ENCODE measurements at places on chromosomes 16 and 17.

GRCh38 chr17:42617956-42618431, 8.5 kb downstream of the TUBG1 start:
- DNase-seq = no peak

GRCh38 chr17:18246109-18246725, 12.3 kb downstream of the FLII start:
- DNase-seq = no peak

- DNase-seq = no peak
Measured at GRCh38 chr17:67157732-67158639, 87.0 kb downstream of the HELZ start.

GRCh38 chr16:53848277-53848942, 144.5 kb downstream of the FTO start:
- no peak for DNase-seq

DNA sequence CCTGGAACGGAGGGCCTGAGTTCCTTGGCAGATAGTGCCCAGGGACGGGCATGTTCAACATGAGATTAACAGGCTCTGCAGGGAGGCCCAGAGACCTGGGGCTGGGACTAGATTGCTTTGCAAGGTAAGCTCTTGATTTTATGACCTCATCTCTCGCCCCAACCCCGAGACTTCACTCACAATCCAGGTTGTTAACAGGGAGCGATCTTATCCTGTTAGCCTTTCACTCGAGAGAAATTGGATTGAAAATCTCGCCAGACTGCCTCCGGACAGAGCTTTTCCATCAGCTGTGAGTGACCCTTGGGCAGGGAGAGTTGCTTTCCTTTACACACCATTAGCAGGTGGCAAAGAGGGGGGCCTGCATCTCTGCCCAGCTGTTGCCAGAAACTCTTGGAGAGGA, 521.7 kb upstream of the EEF2KMT start:
- no peak for DNase-seq

- no peak for DNase-seq
Measured at GRCh38 chr17:78226759-78227454, 4.5 kb upstream of the TMEM235 start.

DNA sequence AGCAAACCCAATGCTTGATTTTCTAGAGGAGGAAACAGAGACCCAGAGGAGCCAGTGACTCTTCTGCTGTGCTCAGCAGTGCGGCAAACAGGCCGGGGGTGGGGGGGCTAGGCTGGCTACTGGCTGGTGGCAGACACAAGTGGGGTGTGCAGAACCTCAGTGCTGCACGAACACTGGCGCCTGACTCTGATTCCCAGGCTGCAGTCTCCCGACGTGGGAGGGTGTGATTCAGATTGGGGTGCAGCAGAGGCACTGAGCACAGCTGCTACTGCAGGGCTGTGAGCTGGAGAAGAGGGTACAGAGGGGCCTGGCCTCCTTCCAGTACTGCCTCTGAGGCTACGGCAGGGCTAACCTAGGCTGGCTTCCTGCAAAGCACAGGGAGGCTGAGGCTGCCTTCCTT, 8.1 kb downstream of the RPL19 start:
- DNase-seq = no peak

GRCh38 chr17:42653179-42654124, 5.6 kb upstream of the TUBG2 start:
- DNase-seq = no peak

DNA sequence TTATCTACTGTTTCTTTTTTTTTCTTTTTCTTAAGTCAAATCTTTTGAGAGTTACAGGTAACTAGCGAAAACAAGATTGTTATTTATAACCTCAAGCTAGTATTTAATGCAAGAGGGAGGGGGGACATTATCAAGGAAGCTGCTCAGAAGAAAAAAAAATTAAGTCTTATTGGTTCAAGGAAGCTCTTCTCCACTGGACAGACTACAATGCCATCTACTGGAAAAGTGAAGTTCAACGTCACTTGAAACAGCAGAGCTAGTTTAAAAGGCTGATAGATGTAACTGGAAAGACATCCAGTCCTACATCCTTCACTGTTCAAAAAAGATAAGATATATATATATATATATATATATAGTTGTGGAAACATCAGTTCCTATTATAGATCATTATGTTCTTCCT, 418.0 kb upstream of the PSMD7 start:
- no peak for DNase-seq

DNA sequence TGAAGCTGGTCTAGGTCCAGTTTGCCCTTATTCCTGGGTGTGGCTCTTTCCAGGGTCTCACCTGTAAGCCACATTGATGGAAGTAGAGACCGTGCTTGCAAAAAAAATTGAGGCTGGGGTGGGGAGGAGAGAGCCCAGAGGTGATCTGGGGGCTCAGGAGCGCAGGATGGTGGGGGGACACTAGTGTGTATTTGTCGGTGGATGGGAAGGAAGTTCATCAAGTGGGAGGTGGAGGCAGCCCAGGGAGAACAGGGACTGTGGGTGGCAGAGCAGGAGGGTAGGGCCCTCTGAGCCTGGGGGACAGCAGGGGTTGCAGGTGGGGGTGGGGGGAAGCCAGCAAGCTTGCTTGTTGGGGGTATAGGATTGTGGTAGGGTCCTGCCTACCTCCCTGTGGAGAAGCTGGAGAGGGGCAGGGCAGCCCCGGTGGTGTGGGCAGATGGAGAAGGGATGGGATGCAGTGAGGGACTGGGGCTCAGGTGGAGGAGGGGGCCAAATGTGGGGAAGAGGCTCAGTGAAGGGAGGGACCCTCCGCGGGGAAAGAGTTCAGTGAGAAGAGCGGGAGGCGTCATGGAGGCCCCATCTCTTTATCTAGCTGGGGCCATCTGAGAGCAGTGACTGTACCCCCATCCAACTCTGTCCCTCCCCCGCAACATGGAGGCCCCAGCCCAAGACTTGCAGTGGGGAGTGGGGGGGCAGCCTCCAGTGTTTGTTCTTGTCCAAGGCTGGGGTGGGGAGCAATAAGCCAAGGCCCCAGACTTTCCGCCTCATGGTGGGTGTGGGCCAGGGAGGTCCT, 17.2 kb upstream of the TMEM92 start:
- no peak for DNase-seq

DNA sequence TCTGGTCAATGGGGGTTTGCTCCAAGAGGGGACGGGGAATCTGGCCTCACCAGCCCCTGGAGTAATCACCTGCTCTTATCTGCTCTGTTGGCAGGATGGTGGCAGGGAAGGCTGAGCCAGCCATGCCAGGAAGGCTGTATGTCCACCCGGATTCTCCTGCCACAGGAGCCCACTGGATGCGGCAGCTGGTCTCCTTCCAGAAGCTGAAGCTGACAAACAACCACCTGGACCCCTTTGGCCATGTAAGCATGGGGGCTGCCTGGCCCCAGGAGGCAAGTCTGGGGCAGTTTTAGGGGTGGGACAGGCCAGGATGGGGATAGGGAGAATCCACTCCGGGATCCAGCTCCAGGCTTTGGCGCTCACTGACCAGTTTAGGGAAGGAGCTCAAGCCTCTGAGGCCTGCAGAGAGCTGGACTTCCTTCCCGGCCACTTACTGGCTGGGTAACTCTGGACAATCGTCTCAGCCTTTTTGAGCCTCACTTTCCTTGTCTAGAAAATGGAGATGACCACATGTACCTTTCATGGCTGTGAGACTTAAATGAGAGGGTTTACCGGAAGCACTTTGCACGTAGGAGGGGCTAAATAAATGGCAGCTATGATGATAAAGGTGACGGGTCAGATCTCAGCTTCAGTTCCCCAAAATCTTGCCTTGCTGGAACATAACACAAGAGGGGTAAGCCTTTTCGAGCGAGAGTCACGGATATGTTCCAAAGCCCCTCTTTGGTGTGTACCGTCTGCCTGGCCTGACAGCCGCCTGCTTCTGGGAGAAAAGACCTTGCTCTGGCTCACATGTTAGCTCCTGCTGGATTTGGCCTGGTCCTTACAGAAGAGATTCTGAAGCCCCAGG, 15.4 kb downstream of the TBX4 start:
- no peak for DNase-seq

- DNase-seq = no peak
Measured at GRCh38 chr16:27097800-27098230, 31.1 kb downstream of the C16orf82 start.

DNA sequence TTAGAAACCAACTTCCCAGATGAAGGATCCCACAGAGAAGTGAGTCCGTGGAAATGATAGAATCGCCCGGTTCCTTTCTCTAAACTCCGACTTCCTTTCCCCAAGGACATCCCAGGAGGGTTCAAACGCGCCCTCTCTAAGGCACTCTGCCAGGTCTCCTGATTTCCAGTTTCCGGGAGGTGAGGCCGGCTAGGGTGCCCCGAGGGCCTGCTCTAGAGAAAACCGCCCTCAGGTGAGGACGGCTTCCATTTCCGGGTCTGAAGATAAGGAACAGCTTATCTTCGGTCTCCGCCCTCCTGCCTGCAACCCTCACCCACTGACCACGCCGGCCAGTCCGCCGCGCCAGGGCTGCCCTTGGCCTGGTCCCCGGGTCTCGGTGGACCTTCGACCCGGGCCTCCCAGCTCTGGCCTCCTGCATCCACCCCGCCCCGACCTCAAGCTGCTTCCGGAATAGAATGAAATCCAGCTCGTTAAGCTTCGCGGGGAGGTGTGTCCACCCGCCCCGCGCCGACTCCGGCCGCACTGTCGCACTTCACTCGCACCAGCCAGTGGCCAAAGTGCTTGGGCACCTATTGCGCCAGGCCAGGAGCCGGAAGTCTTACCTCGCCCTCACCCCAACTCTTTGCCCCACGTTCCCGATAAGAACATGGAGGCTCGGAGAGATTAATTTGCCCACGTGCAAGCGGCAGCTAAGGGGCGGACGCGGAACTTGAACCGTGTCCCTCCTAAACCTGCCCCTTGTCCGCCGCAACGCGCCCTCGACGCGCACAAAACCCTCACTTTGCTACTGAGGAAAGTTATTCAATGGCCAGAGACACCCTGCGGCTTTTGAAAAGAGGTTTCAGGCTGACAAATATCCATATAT, 836 bp upstream of the MMP15 start:
- DNase-seq = no peak

DNA sequence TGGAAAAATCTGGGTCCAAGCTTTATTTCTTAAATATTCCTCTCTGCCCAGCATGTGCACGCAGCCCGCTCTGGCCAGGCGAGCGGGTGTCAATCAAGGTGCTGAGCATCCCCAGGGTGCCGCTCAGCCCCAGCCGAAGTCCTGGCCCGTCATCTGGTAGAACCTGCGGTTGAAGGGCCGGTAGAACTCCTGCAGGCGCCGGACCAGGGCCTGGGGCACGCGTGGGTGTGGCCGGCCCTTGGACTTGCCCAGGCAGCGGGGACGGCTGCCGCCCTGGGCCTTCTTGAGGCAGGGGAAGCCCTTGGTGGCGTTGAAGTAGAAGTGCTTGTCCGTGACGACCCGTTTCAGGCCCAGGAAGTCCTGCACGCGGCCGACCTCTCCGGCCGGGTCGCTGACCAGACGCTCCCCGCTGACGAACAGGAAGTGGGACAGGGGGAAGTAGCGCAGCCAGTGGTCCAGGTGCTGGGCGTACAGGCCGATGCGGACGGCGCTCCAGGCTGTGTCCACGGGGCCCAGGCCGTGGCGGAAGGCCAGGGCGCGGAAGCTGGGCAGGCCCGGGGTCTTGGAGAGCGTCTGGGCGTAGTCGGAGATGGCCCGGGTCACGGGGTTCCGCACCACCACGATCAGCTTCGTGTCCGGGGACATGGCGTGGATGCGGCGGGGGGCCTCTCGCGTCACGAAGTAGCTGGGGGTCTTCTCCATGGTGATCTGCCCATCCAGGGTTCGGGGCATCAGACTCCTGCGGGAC, 6.6 kb downstream of the HS3ST6 start:
- no peak for DNase-seq

GRCh38 chr17:8327303-8327649, 12.4 kb upstream of the ODF4 start:
- DNase-seq = no peak

DNA sequence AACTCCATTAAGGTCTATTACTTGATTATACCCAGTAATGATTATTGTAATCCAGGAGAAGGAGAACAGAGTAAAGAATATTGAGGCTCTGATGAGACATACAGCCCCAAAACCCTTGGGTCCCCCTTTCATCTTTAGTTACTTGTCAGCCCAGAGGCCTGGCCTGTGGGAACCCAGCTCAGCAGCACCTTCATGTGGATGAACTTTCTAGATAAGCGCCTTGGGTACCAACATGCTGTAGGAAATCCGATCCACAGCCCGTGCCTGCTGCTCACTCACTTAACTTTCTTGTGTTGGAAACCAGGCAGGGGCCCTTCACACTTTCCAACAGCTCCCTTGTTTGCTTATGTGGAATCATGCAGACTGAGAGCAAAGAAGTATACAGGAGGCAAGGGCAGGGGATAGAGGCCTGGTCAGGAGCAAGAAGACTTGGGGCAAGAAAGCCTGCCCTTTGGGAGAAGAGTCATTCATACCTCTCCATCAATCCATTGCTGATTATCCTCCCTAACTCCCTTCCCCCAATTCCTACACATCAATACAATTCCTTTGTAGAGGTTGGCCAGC, 64.0 kb upstream of the SOX9 start:
- DNase-seq = no peak

DNA sequence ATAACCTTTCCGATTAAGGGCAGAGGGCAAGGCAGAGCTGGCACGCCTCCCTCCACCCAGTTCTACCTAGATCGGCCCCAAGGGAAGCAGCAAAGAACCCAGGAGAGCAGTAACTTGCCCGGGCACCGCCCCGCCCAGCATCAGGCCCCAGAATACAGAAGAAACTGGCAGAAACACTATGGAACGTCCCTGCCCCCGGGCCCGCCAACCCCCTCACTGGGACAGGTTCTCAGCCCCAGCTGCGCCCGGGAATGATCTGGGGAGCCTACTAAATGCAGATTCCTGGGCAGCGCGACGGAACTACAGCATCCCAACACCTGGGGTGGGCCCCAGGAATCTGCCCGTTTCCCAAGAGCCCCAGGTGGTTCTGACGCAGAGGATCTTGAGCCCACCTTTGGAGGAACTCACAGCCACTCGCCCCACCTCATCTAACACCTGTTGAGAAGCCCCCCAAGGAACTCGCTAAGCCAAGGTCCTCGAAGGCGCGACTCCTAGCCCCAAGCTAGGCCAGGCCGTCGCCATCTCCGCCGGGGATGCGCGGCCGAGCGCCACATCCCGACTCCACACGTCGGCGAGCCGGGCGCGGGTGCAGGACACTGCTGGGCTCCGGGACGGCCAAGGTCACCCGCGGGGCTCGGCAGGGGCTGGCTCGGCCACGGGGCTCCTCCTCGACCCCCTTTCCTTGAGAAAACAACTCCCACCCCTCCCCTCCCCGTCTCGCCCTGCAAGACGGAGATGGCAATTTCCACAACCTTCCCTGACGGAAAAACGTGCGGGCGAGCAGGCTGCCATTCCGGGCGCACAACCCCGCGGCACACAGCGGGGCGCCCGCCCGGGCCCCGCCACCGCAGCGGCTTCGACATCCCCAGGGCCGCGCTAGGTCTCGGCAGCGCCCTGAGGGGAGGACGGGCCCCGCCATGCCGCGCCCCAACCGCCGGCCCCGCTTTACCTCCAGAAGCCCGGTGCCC, 913 bp downstream of the CDIP1 start:
- DNase-seq = no peak

- DNase-seq = no peak
Measured at GRCh38 chr17:38705803-38706504, 881 bp downstream of the MLLT6 start.

DNA sequence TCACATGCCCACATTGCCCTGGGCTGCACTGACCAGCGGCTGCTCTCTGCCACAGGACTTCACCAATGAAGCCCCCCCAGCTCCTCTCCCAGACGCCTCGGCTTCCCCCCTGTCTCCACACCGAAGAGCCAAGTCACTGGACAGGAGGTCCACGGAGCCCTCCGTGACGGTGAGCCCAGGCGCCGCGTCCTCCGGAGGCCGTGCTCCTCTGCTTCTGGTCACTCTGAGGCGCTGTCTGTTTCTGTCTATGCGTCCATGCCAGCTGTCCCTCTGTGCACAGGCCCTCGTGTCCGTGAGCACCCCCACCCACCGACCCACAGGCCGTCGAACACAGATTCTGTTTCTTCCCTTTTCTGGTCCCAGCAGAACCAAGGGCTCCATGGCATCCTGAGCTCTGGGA, 62.6 kb downstream of the PLD6 start:
- DNase-seq = no peak
